ENCODE measurements at places on chromosomes 11 and 22.

- DNase-seq = no peak
Measured at GRCh38 chr11:130865091-130865773, 51.0 kb downstream of the SNX19 start.

- DNase-seq = no peak
Measured at GRCh38 chr11:118652681-118653181, 26.7 kb downstream of the TREH start.

DNA sequence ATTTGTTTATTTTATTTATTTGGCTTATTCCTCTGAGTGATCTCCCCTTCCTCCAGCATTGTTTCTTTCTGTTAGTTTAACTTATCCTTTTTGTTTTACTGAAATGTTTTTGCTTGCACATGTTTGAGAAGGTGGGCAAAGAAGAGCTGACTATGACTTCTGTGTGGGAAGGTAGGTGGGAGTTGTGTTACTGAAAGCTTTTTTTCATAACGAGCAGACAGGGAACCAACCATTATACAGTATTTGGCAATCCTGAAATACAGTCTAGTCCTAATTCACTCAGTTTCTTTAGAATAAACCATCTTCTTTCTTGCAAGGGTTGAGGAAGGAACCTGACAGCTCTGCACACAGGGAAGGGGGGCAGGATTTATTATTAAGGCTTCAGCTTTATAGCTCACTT lies 37.0 kb upstream of the PAK1 start:
- no peak for DNase-seq

DNA sequence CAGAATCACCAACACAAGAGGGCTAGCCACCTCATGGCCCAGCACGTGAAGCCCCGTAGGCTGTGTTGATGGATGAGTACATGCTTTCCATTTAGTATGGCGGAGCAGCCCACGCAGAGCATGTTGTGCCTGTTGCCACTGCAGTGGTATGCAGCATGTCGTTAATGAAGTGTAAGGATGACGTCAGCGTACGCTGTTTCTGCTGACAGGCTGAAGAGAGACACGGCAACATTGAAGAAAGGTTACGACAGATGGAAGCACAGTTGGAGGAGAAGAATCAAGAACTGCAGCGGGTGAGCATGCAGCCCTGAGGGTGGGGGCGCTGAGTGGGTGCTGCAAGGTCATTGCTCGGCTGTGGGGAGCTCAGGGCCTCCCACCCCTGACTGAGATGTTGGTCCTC lies 62.8 kb downstream of the PPFIA1 start:
- no peak for DNase-seq

DNA sequence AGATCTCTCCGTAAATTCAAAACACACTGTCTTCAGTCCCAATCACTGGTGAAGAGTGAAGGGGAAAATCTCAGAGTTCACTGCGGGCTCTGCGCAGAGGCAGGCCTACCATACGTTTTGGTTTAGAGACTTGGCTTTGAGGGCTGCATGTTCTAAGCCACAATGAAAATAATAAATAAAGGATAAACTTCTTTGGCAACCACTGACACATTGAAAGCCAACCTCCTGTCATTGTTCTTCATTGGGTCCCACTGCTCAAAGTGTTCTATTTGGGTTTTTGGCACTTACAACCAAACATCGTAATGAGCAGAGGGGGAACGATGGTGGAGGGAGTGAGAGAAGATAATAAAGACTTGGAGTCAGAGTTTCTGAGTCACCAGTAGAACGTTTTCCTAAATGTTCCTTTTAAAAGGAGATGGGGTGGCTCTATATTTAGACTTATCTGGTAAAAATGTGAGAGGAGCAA lies 472.9 kb downstream of the SOX6 start:
- no peak for DNase-seq

DNA sequence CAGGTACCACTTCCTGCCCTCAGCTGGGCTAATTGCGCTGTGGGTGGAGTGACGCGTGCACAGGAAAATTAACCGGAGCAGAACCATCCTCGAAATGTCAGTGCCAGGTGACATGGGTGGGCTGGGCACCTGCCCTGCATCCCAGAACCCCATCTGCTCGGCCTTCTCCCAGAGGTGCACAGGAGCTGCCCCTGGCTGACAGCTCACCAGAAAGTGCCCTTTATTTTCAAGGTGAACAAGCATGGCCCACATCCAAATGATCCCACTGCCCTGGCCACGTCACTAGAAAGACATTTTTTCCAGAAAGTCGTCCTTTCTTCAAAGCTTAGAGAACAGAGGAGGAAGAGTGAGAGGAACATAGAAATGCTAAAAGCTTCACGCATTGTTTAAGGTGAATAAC lies 4.1 kb upstream of the ELFN2 start:
- DNase-seq = peak; percentile 73

- DNase-seq = no peak
Measured at GRCh38 chr11:68838572-68838964, 3.1 kb downstream of the CPT1A start.

GRCh38 chr11:4769838-4770237 lies at the start of gene OR51F1:
OR51F1 (minus strand) TSS chr11:4769938; CDS start chr11:4769938, 0 bp downstream.
- no peak for DNase-seq

GRCh38 chr22:33914699-33915098 lies 5.6 kb downstream of the LARGE1 start:
- DNase-seq = no peak

- DNase-seq = no peak
Measured at GRCh38 chr22:23530766-23531282, 49.3 kb downstream of the IGLL1 start.

Measured in urothelium cell line (cell line).